ENCODE measurements at places on chromosomes 12 and 14.
A peak's percentile ranks its signal among the peaks of the same experiment; 100 is the strongest.

DNA sequence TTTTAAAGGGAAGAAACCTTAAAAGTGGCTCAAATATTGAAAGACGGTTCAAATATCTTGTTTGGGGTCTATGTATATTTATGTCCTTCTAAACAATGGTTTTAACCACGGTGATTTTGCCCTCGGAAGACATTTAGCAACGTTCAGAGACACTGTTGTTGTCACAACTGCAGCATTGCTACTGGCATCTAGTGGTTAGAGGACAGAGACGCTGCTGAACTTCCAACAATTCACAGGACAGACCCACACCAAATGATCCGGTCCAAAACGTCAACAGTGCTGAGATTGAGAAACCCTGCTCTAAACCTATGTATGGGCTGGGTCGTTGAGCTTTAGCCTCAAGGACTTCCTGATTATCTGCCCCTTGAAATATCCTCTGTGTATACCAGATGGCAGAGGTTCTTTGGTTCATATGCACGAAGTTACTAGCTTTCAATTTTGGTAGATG is 1.7 kb downstream of the ANGEL1 start:
- DNase-seq = peak; percentile 24

DNA sequence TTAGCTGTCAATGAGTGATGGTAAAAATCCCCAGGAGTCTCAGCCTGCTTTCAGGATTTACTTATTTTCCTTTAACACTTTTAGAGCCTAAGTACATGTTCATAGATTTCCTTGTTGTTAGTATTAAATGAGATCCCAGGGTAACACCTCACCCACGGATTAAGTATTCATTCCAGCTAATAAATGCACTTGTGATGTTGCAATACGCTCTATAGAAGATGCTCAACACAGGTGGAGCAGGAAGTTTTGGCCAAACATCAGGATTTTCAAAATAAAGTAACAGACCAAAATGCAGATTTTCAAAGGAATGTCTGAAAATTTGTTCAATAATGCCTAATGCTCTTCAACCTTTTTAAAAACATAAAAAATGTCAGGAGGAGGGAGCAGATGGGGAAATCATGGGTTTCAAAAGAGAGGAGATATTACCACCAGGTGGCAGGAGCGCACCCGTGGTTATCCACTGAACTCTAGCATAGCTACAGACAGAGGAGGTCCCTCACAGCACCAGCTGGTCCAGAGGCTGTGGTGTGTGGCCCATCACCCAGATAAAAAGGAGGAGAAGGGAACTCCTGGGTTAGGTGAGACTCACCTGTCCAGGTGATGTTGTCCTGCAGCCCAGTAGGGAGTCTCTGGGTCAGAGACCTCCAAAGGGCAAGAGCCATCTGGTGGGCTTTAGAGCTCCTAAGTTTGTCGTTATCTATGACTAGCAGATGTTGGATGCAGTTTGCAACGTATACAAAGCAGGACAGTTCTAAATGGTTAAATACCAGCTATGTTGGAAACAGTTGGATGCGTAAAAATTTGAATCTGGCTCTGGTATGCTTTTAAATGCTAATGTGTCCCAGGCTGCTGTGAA is 1158.4 kb upstream of the TMEM132C start:
- DNase-seq = peak; percentile 51

DNA sequence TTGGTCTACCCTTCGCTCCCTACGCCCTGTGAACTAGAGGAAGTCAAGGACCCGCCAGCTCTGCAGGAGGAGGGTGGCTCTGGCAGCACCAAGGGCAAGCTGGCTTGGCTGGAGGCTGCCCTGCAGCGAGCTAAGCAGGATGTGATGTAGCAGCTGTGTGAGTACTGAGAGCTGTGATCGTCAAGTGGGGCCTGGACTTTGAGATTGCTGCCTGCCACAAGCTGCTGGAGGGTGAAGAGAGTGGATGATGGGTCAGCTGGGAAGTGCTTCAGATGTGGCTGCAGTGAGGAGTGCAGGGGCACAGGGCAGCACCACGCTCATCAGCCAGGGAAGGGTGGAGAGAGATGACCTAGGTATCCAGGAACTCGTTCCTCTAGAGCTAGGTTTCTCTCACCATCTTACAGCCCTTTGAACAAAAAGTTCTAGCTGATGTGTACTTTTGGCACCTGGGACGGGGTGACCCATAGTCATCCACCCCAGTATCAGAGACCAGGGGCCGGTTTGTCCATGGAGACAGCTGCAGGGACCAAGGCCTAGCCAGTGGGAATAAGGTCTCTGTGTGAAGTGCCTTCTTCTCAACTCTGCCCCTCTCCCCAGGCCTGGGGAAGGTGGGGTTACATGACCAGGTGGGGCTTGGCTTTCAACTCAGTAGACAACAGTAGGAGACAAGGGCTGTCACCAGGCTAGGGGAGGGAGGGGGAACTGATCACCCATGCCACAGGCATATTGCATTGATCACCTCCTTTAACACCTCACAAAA is 3.2 kb downstream of the KRT86 start:
- DNase-seq = no peak

DNA sequence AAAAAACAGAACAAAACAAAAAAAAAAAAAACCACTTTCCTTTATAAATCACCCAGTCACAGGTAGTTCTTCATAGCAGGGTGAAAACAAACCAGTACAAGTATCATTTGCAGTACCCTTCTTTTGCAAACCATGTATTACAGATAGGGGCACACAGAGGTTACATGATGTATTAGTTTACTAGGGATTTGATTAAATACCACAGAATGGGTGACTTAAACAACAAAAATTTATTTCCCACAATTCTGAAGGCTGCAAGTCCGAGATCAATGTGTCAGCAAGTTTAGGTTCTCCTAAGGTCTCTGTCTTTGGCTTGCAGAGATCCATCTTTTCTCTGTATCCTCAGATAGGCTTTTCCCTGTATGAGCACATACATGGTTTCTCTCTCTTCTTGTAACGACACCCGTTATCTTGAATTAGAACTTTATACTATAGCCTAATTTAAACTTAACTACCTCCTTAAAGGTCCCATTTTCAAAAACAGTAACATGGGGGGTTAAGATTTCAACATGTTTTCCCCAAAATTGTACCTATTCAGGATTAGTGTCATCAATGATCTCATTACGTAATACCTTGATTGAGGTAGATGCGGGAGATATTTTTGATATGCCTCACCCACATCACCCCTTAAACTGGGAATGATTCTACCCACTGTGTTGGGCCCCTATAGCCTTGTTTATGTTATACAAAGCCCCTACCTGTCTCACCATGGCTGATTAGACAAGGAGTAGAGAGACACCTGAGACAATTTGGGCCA is 3.5 kb upstream of the CEP128 start:
- DNase-seq = no peak

- DNase-seq = no peak
Observed at GRCh38 chr12:57625261-57626032, 7.6 kb downstream of the B4GALNT1 start.

GRCh38 chr12:102659200-102659911 is 179.0 kb upstream of the IGF1 start:
- no peak for DNase-seq

DNA sequence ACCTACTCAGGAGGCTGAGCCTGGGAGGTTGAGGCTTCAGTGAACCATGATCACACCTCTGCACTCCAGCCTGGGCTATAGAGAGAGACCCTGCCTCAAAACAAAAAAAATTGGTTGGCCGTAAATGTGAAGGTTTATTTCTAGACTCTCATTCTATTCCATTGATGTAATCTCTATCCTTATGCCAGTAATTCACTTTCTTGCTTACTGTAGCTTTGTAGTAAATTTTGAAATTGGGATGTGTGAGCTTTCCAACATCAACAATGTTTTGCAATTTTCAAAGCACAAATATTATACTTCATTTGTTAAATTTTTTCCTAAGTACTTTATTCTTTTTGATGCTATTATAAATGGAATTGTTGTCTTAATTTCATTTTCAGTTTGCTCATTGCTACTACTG is 24.6 kb downstream of the LIN52 start:
- DNase-seq = peak; percentile 4

DNA sequence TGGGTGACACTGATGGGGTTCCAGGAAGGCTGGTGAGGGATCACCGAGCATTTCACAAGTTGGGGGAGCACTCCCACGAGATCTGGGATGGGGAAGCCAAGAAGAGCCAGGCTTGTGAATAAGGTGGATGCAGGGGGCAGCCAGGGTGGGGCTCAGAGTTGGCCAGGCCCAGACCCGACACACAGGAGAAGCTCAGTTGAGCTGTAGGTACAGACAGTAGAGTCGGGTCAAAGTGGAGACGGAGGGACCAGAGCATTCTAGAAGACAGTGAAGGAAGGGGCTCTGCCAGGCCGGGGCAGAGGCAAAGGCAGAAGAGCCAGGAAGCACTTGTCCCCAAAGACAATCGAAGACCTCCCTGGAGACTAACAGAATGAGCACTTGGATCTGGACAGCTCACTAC is 70.9 kb upstream of the BCL11B start:
- DNase-seq = no peak

DNA sequence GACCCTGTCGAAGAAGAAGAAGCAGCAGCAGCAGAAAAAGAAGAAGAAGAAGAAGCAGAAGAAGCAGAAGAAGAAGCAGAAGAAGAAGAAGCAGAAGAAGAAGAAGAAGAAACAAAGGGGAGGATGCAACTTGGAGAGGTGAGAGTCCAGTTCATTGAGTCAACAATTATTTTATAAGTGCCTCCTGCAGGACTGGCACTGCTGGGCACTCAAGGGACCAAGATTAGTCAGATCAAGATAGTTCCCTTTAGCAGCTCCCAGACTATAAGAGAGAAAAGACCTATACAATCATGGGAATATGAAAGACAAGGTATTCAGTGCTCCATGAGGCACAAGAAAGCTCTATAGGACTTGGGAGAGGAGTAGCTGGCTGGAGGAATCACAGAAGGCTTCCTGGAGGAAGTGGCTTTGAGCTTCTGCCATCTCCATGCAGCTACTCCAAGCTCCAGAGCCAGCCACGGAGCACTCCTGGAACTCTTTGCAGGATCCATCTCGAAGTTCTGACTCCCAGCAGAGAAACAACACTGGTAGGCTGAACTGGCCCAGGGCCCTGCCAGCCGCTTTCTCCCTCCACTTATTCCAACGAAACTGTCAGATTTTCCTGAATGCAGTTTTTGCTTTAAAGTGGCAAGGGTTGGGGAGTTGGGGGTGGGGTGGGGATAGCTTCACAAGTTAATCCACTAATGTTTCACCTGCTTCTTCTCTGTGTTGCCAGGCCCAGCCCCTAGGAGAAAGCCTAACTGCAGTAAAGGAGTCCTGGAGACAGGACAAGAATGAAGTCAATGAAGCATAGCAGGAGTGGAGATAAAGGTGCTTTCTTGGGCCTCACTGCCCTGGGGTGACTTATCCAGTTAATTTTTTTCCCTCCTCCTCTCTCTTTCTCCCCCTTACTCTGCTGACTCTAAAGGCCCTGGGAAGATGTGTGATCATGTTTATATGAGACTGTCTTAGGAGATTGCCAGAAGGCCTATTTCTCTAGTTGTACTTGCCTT is 140.1 kb upstream of the PARP11 start:
- DNase-seq = no peak

GRCh38 chr14:80955416-80955941 is at the start of gene TSHR:
Gene TSHR, plus strand, starts transcription at chr14:80955621. Its CDS starts 60 bp downstream, at chr14:80955681.
- DNase-seq = no peak

DNA sequence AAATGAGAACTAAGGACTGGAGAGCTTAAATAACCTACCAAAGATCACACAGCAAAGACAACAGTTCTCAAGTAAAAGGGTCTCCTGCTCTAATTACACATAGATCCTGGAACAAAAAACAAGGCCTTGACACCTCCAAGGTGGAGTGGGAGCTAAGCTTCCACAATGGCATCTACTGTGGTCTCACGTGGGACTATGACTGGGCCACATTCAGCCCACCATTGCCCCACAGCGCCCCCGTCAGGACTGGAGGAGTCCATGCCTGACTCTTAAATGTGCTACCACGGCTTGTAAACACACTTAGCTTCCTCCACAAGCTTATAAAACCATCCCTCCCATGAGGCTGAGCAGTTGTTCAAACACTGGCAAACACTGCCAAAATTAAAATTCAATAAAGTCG is 88.5 kb downstream of the GCH1 start:
- DNase-seq = no peak

- DNase-seq = no peak
Observed at GRCh38 chr12:153080-153746, 60.7 kb downstream of the SLC6A12 start.

GRCh38 chr14:102246071-102246470 is 58.9 kb downstream of the MOK start:
- no peak for DNase-seq

GRCh38 chr14:76053572-76054355 is 68.2 kb downstream of the IFT43 start:
- DNase-seq = no peak

- DNase-seq = no peak
Observed at GRCh38 chr14:68363843-68364767, 428.8 kb downstream of the ZFP36L1 start.

DNA sequence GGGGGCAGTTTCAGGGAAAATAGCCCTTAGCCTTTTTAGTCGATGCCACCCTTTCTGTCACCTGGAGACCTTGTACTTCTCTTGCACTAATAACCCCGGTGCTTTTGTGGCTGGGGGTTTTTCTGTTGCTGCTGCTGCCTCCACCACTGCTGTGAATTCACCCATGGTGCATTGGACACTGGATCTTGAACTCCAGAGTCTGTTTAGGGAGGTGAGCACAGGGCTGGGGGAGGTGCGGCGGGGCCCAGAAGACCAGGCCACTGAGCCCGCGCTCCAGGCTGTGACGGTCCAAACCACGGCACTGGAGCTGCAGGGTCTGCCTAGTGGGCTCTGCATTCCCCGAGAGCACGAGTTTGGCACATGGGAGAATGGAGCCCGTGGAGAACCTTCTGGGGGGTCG is 100.6 kb downstream of the NINJ2 start:
- no peak for DNase-seq

DNA sequence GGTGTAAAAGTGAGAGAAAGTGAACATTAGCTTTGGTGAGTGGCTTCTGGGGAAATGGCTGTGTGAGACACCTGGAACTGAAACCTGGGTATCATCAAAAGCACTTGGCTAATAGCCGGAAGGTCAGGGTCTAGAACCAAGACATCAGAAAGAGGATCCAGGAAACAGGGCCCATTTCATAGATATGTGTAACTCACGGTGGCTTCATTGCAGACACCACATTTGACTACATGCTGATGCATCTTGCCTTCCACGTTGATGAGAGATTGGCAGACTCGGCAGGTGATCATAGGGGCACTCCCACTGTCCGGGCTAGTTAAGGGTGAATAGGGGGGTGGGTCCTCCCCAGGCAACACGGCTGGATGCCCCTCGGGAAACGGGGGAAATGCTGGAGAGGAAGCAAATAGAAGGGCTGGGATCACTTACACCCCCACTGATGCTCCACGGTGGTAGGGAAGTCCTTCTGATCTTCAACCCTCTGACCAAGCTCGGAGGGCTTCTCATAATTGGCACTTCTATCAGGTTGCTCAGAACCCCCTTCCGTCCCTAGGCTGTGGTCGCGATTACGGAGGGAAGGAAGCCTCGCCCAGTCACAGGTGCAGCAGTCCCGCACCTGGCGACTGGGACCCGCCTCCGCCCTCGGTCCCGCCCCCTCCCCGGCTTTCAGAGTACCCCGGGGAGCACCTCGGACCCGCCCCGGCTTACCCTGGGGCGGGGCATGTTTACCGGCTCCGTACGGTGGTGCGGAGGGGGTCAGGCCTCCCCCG is 593 bp downstream of the PIP4P1 start:
- no peak for DNase-seq

GRCh38 chr14:87186737-87187136 is 806.2 kb downstream of the GALC start:
- no peak for DNase-seq

Data from stromal cell of bone marrow (primary cell).